ENCODE measurements at places on chromosomes 3 and 15. TPM values are rescaled to one million over a fixed set of nuclear protein-coding genes. Genes with fewer than 3 reads are reported as not detected.

DNA sequence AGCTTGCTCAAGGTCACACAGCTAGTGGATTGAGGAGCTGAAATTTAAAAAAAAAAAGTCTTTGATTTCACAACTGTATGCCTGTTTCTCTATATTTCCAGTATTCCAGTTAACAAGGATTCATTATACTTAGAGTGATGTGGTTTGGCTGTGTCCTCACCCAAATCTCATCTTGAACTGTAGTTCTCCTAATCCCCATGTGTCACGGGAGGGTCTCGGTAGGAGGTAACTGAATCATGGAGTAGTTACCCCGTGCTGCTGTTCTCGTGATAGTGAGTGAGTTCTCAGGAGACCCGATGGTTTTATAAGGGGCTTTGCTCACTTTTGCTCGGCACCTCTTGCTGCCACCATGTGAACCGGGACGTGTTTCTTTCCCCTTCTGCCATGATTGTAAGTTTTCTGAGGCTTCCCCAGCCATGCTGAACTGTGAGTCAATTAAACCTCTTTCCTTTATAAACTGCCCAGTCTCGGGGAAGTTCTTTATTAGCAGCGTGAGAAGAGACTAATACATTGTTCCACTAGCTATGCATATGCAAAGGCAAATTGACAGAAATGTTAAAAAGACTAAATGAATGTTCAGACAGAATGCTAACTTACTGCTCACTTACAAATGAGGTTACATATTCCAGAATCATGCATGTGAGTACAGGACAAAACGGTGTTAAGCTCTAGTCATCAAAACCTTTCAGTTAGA is 1101.9 kb downstream of the ROBO1 start:
- no peak overlapping the region for H3K4me3 ChIP-seq
- H3K4me1 ChIP-seq, result no peaks in the 10 kb centered on the region
- no peaks in the 10 kb centered on the region for H3K36me3 ChIP-seq
- no peak overlapping the region for H3K27ac ChIP-seq
- no peak for DNase-seq
- no peaks in the 10 kb centered on the region for H3K27me3 ChIP-seq

- no peaks in the 10 kb centered on the region for H3K27me3 ChIP-seq
- H3K4me3 ChIP-seq, result no peak overlapping the region
- no peaks in the 10 kb centered on the region for H3K4me1 ChIP-seq
- no peak for DNase-seq
- no peaks in the 10 kb centered on the region for H3K36me3 ChIP-seq
These were observed 53.2 kb upstream of the PPARG start for GRCh38 chr3:12235691-12236090.

DNA sequence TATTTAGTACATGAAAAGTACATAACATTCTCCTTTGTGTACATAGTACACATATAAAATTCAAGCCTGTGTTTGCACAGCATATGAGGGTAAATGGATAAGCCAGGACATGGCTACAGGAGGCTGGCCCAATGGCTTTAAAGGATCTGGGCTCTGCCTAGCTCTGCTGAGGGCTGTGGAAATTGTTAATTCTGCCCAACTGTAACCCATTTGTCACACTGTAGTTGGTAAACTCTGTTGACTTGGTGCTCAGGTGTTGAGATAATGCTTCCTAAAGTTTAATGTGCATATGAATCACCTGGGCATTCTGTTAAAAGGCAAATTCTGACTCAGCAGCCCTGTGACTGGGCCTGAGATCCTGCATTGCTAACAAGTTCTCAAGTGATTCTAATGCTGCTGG is 196.5 kb upstream of the ZPLD1 start:
- H3K36me3 ChIP-seq, result no peaks in the 10 kb centered on the region
- DNase-seq, result no peak
- no peaks in the 10 kb centered on the region for H3K4me1 ChIP-seq
- H3K27me3 ChIP-seq, result no peaks in the 10 kb centered on the region
- H3K4me3 ChIP-seq, result no peak overlapping the region
- H3K27ac ChIP-seq, result no peak overlapping the region

DNA sequence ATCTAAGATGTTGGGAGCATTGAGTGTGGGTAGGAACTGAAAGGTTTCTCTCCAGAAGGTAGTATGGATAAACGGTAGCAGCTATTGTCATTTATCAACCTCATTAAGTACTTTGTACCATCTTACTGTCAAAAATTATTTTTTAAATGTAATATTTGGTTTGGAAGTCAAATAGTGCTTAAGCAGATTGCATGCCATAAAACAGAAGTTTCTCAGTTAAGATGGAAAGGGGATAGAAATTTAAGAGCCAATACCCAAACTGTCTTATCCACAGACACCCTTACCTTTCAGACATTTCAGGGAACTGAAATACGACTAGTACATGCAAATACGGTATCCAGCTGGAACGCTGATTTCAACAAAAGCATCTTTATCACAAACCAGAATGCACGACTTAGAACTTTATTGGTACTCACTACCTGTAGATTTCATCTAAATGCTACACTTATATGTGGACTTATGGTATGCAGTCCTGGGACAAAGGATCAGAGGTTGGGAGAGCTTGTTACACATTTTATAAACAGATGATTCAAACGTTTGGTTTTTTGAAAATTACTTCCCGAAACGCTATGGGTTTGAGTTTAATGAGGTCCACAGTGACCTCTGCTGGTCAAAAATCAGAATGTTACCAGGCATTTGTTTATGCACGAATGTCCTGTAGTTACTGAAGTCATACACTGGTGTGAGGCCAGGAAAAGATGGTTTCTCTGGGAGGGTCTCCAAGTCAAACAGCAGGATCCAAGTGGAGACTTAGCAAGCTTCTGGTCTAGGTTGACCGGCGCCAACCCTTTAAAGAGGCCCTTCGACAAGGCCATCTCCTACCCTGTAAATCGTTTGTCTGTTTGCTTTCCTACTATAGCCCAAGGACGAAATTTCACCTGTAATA is 45.7 kb upstream of the DUT start:
- no peak overlapping the region for H3K4me3 ChIP-seq
- no peaks in the 10 kb centered on the region for H3K4me1 ChIP-seq
- DNase-seq, result peak; percentile 38
- no peaks in the 10 kb centered on the region for H3K27me3 ChIP-seq

DNA sequence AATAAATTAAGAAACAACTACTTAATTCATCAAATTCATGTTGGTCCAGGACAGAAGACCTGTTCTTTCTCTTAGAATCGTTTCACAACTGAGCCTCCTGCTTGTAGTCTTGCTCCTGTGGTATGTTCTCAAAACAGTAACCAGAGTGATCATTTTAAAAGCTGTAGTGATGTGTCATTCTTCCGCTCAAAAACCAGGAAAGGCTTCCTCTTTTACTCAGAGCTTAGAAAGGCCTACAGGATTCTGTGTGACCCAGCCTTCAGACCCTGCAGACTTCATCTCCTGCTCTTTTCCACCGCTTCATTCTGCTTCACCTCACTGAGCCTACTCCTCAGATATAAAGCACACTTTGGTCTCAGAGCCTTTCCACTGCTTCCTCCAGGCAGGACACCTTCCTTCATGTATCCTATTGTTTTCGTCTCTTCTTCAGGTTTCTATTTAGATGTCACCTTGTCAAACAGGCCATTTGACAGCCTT is 22.7 kb downstream of the ST6GAL1 start:
- H3K4me1 ChIP-seq, result no peaks in the 10 kb centered on the region
- no peak for DNase-seq
- no peaks in the 10 kb centered on the region for H3K27me3 ChIP-seq
- no peak overlapping the region for H3K4me3 ChIP-seq
- peak overlapping the region; percentile 19 for H3K27ac ChIP-seq
- H3K36me3 ChIP-seq, result no peaks in the 10 kb centered on the region

GRCh38 chr15:50904211-50904610 is 4.3 kb upstream of the AP4E1 start:
- H3K27ac ChIP-seq, result no peak overlapping the region
- H3K27me3 ChIP-seq, result no peaks in the 10 kb centered on the region
- H3K36me3 ChIP-seq, result no peaks in the 10 kb centered on the region
- no peak for DNase-seq
- H3K4me1 ChIP-seq, result peaks cover 3% of the 10 kb centered on the region

- H3K4me1 ChIP-seq, result peaks cover 17% of the 10 kb centered on the region
- H3K4me3 ChIP-seq, result no peak overlapping the region
- H3K36me3 ChIP-seq, result peaks cover 3% of the 10 kb centered on the region
These were observed 144.8 kb downstream of the RBPMS2 start for GRCh38 chr15:64630396-64631107.

DNA sequence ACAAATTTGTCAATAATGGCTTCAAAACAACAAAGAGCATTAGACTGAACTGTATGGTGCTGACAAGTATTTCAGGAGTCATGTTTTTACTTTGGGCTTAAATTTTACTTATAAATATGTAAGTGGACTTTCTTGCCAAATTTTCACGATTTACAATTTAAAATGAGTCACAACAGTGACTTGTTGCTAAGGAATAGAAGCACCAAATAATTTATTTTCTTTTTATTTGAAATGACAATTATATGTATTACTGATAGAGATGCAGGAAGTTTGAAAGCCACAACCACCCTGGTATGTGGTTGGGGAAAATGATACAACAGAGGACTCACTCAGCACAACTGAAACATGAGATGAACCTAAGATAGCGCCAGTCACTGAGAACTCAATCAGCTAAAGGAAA is 90.3 kb downstream of the FMN1 start:
- H3K27ac ChIP-seq, result no peak overlapping the region
- H3K4me3 ChIP-seq, result no peak overlapping the region

DNA sequence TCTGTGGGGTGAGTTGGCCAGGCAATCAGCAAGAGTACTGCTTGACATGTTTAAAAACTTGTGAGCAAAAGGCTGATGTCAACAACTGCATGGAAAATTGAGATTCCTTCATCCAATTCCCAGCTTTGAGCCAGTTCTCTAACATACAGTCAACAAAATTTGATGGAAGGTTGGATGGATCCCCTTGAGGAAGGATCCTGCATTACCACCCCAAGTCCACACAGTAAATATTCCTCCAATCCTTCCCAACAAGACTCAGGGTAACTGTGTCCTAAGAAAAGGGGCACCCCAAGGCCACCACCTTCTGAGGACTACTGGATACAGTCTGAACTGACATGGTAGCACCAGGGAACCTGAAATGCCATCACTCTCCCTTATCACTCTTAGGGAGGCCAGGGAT is 15.1 kb downstream of the GLB1 start:
- H3K36me3 ChIP-seq, result no peaks in the 10 kb centered on the region
- H3K27me3 ChIP-seq, result no peaks in the 10 kb centered on the region
- no peak overlapping the region for H3K4me3 ChIP-seq
- no peaks in the 10 kb centered on the region for H3K4me1 ChIP-seq
- DNase-seq, result no peak
- H3K27ac ChIP-seq, result no peak overlapping the region

DNA sequence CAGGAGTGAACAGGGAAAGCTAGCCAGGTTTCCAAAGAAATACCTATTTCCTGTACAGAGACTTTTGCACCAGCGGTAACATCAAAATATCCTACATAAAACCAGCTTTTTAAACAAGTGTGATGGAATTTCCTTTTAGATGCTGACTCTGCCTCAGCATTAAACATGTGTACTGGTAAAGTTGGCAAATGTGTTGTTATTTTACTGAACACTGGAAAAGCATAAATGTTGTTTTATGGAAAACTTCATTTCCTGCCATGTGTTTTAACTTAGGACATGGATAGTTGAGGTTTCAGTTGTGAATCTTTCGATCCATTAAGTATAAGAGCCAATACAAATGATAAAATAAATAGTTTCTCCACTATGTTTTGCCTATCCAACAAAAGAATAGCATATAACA is 15.7 kb downstream of the OXNAD1 start:
- no peaks in the 10 kb centered on the region for H3K27me3 ChIP-seq
- no peaks in the 10 kb centered on the region for H3K36me3 ChIP-seq
- no peaks in the 10 kb centered on the region for H3K4me1 ChIP-seq
- H3K4me3 ChIP-seq, result no peak overlapping the region
- H3K27ac ChIP-seq, result no peak overlapping the region
- no peak for DNase-seq

DNA sequence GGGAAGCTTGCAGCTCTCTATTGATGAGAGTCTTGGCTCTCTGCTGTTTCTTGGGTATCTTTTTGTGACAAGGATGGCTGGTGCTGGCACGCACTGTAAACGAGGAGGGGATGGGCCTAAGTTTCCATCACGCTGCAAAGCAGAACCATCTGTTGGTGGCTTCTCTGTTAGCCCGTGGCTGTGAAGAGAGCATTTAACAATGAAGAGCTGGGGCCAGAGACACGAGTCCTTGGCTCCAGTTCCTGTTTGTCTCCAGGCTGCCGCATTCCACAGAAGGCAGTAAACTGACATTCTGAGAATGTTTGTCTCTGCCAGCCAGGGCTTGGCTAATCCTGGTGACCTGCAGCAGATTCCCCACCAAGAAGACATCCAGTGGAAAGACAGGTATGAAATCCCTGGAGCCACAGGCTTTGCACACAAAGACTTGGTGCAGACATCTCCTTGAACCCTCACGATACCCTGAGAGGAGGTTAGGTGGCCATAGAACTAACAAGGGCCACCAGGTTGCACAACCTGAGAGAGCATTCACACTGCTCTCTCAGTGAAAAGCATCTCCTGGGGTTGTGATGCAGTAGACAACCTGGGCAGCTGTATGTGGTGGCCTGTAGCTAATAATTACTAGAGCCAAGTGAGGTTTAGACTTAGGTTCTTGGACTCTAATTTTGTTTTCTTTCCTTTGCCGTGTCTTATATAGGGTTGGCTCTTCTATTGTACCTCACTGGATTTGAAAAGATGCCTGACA is 130.9 kb downstream of the ASB7 start:
- no peak overlapping the region for H3K27ac ChIP-seq
- no peaks in the 10 kb centered on the region for H3K27me3 ChIP-seq
- H3K36me3 ChIP-seq, result no peaks in the 10 kb centered on the region
- DNase-seq, result no peak
- H3K4me3 ChIP-seq, result no peak overlapping the region

DNA sequence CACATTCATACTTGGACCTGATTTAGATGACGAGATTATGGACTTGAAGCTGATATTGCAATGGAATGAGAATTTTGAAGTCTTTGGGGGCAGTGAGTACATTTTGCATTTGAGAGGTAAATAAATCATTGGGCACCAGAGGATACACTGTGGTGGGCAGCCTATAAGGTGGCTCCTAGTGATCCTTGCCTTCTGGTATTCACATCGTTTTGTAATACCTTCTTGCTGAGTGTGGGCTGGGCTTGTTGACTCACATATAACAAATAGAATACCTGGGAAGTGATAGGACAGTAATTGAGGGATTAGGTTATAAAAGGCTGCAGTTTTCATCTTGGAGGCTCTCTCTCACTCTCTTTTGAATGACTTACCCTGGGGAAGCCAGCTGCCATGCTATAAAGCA is 605.5 kb upstream of the KCNMB2 start:
- peaks cover 6% of the 10 kb centered on the region for H3K4me1 ChIP-seq
- no peak overlapping the region for H3K4me3 ChIP-seq
- no peaks in the 10 kb centered on the region for H3K36me3 ChIP-seq
- H3K27me3 ChIP-seq, result no peaks in the 10 kb centered on the region
- no peak overlapping the region for H3K27ac ChIP-seq

Gene MESP2
- total RNA-seq, result not detected

Gene GRIP2
- total RNA-seq, result 0.33 TPM
